ENCODE measurements at places on chromosomes 3 and 15.

DNA sequence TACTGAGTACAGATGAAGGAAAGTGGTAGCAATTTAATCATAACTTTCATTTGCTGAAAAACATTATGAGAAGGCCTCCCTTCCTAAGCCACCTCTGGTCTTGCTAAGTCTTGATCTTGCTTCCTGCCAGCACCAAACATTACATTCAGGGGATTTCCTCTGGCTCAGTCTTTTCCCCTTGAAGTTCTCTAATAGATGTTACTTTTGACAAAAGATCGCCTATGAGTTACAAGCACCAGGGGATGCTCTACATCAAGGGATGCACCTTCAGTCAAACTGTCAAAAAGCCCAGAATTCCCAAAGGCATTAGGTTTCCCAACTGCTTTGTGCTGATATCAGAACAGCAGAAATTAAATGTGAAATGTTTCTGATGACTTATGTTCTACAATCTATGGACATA, 47.3 kb downstream of the AQP9 start:
- DNase-seq, result no peak

DNA sequence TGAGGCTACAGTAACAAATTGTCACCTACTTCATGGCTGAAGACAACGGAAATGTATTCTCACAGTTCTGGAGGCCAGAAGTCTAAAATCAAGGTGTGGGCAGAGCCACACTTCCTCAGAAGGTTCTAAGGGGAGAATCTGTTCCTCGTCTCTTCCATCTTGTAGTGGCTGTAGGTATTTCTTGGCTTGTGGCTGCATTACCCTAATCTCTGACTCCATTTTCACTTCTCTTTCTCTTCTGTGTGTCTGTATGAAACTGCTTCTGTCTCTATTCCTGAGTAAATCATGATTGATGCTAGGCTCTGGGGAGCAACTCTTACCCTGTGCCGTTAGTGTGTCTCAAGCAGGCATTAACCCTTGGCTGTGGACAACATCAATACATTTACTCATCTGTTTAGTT, 164.7 kb downstream of the SQOR start:
- DNase-seq, result no peak

- DNase-seq, result no peak
Observed at GRCh38 chr3:107574650-107575049, 51.9 kb downstream of the BBX start.

- no peak for DNase-seq
Observed at GRCh38 chr3:182785756-182786155, 7.5 kb upstream of the ATP11B start.

- no peak for DNase-seq
Observed at GRCh38 chr3:32593903-32594525, 23.4 kb upstream of the DYNC1LI1 start.

GRCh38 chr3:54791501-54792156, 136.2 kb downstream of the LRTM1 start:
- no peak for DNase-seq

DNA sequence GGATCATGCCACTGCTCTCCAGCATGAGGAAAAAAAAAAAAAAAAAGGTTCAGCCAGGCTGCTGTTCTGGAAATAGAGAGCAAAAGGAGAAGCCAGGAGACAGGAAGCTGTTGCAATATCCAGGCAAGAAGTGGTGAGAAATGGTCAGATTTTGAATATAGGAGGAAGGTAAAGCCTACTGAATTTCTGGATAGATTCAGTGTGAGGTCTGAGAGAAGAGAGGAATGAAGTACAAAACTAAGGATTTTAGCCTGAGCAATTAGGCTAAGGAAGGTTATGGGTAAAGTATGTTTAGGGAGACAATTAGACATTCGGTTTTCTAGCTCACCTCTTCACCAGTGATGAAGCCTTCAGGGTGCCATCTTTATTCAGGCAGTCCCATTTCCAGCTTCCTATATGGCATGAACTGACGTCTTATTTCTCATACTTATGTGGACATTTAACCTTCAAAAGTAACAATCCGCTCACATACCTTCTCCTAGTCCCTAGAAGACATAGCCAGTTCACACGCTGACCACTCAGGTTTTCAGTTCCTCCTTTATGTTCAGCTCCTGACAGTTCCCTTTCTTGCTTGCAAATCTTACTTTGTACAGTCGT, 57.2 kb downstream of the KIF9 start:
- DNase-seq, result no peak

DNA sequence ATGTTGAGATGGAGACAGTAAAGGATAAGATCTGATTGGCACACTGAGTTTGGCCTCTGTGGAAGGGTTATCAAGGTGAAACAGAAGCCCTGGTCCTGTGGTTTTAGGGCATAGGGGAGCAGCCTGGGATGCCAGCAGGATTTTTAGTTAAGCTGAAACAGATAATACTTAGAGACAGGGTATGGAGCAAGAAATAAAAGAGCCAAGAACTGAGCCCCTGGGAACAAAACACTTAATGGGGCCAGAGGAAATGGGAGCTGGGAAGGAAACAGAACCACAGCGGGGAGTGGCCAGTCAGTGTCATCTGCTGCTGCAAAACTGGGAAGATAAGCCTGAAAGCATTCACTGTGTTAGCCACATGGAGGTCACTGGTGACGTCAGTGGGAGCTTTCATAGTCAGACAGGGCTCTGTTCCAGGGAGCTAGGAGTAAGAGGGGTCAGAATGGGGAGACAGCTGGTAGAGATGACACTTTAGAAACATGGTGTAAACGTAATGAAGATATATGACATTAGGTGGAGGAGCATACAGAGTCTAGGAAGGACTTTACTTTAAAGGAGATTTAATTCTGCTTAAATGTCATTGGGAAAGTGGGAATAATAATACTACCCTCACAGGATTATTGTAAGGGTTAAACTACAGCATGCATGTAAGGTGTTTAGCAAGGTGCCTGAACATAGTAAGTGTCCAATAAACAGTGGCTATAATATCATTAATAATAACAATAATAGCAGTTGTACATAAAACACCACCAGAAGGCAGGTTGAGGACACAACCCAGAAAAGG, 172.7 kb upstream of the CTNNB1 start:
- no peak for DNase-seq

GRCh38 chr15:60179786-60180391, 175.8 kb downstream of the FOXB1 start:
- DNase-seq, result no peak

- DNase-seq, result no peak
Observed at GRCh38 chr3:132418916-132419315, 1.6 kb downstream of the DNAJC13 start.

- no peak for DNase-seq
Observed at GRCh38 chr3:160296591-160296990, 71.4 kb downstream of the C3orf80 start.

DNA sequence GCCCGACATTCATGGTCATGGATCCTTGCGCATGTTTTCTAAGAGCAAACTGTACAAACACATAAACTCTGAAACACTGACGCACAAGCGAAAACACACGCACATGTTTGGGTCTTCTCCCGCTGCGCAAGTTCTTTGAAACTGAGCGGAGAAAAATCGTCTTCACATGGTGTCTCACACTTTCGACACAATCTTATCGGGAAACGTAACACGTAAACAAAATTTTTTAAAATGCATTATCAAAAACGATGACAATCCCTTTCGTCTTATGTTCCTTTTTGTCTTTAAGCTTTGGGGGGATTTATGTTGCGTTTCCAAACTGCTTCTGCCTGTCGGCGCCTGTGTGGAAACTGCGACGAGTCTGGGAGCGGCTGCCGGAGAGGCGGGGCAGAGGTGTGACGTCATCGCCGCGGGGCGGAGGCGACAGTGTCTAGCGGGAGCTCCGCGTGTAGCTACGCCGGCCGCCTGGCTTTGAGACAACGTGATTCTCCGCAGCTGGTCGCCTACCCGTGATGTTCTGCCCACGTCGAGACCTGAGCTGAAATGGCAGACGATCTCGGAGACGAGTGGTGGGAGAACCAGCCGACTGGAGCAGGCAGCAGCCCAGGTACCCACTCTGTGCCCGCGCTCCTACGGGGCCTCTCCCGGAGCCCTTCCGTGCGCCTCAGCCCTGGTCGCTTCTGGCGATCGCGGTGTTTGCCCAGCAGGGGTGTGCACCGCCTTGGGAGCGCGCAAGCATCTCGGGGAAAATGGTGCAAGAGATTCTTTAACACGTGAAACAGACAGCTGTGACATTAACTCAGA, at the start of gene CMSS1:
CMSS1 (plus strand) TSS at position 426 of the 804 bp plus-strand sequence.
- DNase-seq, result peak; percentile 73

GRCh38 chr15:59484399-59484798, 46.4 kb downstream of the FAM81A start:
- no peak for DNase-seq

DNA sequence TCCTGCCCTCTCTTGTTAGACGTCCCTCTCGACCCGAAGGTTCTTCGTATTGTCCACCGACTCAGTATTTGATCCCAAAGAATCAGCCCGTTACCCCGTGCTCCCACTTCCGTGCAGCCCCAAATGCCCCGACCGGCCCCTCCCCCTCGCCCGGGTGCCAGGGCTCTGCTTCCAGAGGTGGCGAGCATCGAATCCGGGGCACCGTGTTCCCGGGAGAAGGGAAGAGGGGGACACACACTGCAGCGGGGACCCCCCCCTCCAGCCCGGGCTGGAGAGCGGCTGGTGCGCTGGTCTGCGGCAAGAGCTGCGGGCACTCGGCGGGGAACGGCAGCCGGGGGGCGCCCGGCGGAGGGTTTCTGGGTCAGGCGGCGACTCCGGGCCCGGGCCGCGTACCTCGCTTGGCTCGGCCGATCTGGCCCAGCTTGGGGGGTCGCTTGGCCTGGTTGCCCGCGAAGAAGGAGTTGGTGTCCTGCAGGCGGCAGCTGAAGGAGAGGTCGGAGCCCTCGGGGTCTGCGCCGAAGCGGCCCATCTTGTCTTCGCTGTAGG, 556 bp downstream of the CAMK2N2 start:
- no peak for DNase-seq

Measured in NCI-H1436 treated with DMSO at 0.1 percent for 48 hours (cell line).